ENCODE measurements at places on chromosomes 4 and X.

DNA sequence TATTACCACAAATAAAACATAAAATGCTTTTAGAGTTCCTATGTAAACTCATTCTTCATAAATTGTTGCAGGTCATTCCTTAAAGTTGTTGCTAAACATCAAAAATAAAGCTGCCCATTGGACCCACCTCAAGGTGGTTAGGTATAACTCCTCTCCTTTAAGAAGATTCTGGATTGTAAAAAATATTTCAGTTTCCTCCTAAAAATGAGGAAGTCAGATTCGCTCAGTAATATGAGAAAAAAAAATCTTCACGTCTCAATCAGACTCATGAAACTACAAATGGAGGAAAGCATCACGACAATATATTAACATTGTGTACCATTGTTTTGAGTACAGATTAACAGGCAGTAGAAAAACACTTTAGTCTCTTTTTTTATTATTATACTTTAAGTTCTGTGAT lies 105.9 kb downstream of the DDX60 start:
- DNase-seq, result no peak

- no peak for DNase-seq
Measured at GRCh38 chr4:177573507-177573906, 131.3 kb upstream of the AGA start.

GRCh38 chr4:118313098-118313497 lies 39.7 kb downstream of the PRSS12 start:
- no peak for DNase-seq

DNA sequence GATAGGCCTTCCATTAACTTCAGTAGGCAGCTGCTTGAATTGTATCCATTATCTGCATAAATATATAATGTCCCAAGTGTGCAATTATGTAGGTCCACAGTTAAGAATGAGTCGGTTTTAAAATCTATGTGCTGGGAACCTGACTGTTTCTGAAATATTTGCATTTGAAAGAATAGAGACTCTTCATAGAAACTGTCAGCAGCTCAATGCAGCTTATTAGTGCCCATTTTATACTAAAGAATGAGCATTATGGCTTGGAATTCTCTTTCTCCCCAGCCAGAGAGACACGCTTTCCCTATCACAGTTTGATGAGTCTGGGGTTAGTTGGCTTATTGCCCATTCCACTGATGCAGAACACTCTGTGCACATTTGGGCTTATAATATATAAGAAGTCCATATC lies 202.0 kb upstream of the PCDH7 start:
- no peak for DNase-seq

- DNase-seq, result no peak
Measured at GRCh38 chrX:119093991-119094735, 21.4 kb downstream of the CT47C1 start.

DNA sequence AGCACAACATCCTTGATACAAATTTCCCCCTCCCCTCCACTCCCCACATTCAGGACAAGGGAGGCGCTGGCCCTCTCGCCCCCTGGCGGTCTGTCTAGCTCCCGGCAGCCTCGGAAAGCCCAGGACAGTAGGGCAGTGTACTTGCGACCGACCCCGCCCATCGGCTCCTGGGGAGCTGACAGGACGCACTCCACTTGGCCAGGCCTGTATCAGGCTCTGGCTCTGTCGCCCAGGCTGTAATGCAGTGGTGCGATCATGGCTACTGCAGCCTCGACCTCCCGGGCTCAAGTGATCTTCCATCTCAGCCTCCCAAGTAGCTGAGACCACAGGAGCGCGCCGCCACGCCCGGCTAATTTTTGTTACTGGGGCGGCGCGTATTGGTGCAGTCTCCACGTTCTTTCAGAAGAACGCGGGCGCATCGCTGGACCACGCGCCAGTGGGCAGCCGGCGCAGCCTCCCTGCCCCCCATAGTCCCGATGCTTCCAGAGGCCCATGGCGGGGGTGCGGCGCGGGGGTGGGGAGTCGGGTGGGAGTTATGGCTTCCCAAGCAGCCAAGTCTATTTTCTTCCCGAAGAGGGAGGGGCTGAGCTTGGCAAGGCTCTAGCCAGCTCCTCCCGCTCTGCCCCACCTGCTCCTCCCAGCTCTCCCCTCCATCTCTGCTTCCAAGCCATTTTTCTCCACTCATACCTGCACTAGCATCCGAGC lies 7.8 kb upstream of the AKAP14 start:
- DNase-seq, result no peak

GRCh38 chrX:15207384-15207783 lies 62.5 kb downstream of the ASB9 start:
- DNase-seq, result no peak

DNA sequence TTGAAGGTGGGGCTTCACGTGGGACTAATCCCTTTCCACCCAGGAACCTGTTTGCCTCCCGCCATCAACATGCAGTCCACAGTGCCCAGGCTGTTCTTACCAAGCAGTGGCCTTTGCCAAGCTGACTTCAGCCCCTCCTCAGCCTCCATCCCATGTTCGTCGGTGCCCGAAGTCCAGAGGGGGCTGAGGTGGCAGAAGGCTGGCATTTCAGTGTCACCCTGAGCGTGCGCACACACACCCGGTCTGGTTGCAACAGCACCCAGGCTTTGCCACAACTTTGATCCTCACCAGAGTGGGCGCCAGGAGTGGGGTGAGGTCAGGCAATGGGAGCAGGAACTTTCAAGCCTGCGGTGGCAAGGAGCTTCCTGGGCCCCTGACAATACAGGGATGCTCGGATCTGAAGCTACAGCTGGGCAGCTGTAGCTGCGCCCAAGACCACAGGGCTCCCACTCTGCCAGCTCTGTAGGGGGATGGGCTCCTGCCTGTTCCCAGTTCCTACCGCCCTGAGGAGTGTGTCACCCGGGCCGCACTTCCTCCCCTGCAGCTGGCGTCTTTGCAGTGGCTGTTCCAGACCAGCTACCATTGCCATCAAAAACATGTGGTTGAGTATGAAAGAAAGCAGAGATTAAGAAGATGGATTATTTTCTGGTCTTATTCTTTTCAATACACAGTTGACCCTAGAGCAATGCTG lies 428.0 kb downstream of the EPHA5 start:
- no peak for DNase-seq

DNA sequence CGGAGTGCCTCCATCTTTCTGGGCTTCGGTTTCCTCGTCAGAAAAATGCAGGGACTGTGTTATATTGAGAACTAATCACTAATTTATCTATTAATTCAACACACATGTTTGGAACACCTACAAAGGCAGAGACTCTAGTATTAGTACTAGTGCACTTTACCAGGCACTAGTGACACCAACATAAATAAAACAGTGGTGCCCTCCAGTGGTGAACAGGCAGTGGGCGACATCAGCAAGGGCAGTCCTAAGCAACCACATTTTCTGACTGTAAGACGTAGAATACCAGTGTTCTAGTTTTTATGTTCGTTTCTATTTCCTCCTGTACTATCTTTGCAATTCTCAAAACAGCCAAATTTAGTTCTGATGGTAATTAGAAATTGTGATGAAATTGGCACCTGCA lies 69.1 kb upstream of the UCP1 start:
- DNase-seq, result no peak

- DNase-seq, result no peak
Measured at GRCh38 chrX:78838709-78839108, 91.2 kb downstream of the LPAR4 start.
